NCI-H1092 (cell line): ENCODE measurements at places on chromosomes 11 and 22.

DNA sequence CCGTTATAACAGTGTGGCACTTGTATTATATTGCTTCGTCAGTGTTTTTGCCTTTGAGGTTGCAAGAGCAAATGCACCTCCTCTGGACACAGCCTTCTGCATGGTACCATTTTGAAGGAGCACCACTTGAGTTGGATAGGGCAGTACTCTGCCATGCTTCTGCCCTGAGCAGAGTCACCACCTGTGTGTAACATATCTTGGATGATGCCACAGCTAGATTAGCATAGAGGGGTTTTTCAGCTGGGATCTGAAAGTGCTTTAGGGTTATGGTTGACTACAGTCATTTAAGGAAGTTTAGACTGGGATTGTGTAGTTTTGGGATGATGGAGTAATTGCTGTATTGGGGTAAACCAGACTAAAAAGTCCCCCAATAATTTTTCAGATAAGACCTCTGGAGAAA, 78.8 kb downstream of the PPP6R3 start:
- no peak for DNase-seq

GRCh38 chr22:17471886-17472535, 91.3 kb upstream of the SLC25A18 start:
- no peak for DNase-seq

DNA sequence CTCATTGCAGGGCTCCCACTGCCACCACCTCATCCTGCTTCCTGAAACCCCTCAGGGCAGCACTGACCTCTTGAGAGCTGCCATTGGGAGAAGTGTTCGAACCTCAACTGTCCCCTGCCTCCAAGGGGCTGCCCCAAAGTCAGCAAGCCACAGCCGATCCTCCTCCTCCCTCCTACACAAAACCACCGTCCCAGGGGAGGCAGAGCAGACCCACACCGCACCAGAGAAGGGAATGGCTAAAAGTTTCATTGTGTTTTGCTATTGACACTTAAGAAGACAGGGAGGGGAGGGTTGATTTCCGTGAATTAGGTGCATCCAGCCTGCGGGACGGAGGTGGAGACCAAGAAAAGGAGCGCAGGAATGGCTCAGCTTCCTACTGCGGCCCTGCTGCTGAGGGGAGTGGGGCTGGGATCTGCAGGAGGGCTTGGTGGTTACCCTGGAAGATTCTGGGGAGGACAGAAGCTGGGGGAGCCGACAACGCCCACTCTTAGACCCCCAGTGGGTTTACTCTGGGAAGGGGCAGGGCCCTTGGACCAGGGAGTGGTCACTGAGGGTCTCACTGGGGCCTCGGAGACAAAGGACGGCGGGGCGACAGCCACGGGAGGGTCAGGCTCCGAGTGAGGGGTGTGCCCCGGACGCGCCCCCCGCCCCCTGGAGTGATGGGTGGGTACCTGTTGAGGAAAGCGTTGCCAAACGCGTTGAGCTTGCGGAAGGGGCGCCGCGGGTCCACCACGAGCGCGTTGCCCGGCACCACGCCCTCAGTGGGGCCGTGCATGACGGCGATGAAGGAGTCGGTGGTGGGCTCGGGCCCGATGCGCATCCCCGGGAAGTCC, 815 bp downstream of the EHD1 start:
- no peak for DNase-seq

DNA sequence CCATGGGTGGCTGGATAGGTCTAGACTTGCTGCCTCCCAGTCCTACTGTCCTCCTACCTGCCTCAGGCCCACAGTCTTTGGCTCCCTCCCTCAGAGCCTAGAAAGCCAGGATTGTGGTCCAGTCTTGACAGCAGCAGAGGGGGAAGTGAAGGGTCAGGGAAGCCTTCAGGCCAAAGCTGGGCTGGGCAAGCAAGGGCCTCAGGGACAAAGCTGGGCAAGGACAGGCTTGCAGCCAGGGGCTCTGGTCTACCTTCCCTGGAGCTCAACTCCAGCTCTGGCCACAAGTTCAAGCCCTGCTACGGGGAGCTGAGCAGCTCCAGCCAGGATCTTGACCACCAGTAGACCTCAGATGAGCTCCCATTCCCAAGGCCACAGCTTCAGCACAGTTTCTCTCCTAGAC, 14.9 kb downstream of the LMO1 start:
- no peak for DNase-seq

- DNase-seq: peak; percentile 10
Observed at GRCh38 chr22:17412232-17412631, 43.0 kb downstream of the CECR2 start.
